ENCODE measurements at places on chromosomes 1 and 21.

- peak; percentile 18 for DNase-seq
These were observed 2.6 kb downstream of the PTAFR start for GRCh38 chr1:28173980-28174297.

DNA sequence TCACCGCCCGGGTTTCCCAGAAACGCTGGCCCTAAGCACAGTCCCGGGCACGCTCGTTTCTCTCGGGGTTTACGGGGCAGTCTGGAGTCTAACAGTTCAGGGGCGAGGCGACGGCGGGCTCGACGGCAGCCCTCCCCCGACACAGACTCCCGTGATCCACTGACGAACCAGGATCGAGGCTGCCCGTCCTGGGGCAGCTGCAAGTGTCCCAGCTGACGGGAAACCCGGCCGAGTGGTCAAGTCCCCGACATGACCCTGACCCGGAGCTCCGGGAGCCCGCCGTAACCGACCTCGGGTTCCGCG lies 494 bp downstream of the UBE2J2 start:
- DNase-seq: no peak

GRCh38 chr1:31750858-31751510 lies 13.2 kb downstream of the ADGRB2 start:
- peak; percentile 62 for DNase-seq

DNA sequence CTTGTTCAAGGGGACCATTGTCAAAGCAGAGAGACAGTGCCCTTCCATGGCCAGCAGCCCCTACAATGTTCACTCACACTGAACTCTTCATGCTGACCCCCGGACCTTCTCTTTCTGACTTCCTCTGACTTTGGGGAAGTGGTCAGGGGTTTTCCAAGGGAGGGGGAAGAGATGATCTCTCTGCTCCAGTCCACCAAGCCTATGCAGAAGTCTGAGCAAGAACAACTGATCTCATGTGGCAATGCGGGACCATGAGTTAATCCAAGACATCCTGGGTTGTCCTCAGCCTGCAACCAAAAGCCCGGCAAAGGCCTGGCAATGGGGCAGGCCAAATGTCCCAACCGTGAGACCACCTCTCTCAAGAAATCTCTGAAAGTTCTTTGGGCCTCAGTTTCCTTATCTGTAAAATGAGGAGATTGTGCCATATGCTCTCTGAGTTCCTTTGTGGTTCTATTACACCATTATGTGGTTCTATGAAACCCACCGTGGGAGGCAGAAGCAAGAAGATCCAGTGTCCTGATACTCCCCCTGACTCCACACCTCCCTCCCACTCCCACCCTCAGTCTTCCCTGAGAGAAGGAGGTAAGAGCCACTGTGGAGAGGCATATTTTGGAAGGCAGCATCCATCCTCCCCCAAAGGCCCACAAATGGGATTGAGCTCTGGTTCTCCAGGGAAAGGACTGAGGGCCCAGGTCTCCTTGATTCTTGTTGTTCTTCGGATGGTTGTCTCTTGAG lies 11.8 kb upstream of the ARHGEF2 start:
- DNase-seq: no peak

DNA sequence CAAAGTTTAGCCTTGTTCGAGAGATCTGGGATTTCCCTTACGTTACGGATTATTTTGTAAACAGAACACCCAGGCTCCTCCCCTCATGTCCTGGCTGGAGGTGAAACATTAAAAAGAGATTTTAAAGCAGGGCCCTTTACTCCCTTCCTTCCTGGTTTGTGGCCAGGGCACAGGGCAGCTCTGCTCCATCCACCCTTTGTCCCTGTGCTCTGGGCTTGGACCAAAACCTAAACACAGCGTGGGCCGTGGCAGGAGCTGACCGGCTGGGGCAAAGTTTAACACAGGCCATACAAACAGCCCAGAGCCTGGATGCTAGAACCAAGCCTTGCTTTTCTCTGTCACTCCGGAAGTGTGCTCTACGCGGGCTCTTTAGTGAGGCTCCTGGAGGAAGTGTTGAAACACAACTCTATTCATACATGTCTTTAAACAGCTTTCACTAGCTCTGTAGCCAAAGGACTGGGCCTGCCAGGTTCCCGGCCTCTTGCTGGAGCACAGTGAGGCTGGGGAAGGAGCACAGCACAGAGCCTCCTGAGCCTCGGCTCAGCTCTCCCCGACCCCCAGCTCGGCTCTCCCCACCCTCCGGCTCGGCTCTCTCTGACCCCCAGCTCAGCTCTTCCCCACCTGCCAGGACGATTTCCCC lies 84.7 kb downstream of the PDE9A start:
- peak; percentile 18 for DNase-seq

DNA sequence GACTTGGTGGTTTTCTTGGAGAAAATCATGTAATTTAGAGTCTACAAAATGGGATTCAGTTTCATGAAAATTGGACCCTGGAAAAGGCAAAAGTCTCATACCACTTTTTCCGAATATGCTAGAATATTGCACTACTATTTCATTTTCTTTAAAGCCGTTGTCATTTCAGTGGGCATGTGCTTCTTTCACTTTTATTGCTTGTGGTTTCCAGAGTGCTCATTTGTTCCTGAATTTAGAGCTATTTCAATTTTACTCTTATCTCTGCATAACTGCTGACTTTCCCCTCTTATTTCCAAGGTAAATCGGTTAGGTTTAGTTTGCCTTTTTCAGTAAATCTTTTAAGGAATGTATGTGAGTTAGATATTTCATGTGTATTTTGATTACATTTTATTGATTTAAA lies 11.6 kb downstream of the HHAT start:
- no peak for DNase-seq

- DNase-seq: no peak
These were observed 83.4 kb downstream of the IGSF21 start for GRCh38 chr1:18191037-18191436.

DNA sequence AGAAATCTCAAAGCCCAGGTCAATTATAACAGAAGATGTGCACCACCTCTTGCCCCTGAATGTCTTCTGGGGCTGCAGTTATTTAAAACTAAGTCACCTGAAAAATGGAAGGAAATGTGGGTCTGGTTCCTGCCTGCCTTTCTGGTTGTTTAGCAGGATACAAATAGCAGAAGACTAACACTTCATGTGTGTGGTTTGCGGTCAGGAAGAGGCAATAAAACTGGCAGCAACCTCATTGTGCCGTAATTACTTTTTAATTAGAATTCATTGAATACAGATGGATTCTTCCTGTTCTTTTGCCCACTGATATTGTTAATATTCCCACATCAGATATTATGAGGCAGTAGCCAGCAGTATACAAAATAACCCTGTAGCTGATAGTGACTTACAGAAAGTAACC lies 345.7 kb downstream of the ZNF326 start:
- no peak for DNase-seq

GRCh38 chr1:72845381-72845780 lies 563.0 kb upstream of the NEGR1 start:
- DNase-seq: peak; percentile 8

DNA sequence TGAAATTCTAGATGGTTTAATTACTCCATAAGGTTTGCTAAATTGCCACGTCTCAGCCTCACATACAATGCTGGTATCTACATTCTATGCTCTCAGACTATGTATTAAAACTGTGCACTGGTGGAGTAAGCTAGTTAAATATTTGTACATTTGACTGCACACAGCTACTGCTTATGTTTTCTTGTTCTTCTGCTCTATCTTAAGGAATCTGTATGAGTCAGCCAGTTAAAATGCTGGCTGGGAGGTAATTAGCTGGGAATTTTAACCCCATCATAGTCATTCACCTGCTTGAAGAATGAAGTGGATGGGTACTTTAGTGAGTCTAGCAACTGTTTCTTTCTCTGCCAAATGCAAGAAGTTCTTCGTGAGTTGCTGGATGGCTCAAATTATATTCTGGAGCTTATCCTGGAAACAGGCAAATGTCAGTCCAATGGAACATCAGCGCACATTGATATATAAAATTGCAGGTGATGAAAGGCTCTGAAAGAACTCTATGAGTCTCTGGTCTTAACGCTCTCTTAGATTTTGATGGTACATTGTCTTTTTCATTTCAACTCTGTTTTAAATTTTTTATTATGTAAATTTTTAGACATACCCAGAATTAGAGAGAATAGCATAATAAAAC lies 83.4 kb downstream of the BACH1 start:
- DNase-seq: peak; percentile 37

GRCh38 chr1:157968508-157968907 lies 24.9 kb upstream of the KIRREL1 start:
- DNase-seq: peak; percentile 81

DNA sequence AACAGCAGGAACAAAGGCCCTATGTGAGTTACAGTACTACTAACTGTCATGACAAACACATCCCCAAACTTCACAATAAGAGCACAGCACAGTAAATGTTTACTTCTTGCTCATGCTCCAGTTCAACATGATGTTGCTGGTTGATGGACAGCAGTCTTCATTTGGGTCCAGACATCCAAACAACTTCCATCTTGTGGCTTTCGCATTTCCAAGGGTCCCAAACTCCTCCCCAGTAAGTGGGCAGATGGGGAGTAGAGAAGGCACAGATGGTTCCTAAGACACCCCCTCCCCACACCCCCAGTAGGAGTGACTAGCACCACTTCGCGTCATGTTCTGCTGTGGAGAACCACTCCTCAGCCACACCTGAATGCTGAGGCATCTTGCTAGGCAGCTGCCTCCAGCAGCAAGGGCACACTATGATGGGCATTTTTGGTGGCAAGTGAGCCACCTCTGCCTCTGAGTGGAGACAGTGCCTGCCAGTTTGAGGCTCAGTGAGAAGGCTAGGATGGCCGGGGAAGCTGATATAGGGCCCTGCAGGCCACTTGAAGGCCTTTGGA lies 32.7 kb upstream of the CD2 start:
- DNase-seq: no peak

GRCh38 chr1:180620581-180620980 lies 11.2 kb upstream of the XPR1 start:
- DNase-seq: no peak

GRCh38 chr1:234047123-234047522 lies 142.6 kb downstream of the SLC35F3 start:
- DNase-seq: no peak

DNA sequence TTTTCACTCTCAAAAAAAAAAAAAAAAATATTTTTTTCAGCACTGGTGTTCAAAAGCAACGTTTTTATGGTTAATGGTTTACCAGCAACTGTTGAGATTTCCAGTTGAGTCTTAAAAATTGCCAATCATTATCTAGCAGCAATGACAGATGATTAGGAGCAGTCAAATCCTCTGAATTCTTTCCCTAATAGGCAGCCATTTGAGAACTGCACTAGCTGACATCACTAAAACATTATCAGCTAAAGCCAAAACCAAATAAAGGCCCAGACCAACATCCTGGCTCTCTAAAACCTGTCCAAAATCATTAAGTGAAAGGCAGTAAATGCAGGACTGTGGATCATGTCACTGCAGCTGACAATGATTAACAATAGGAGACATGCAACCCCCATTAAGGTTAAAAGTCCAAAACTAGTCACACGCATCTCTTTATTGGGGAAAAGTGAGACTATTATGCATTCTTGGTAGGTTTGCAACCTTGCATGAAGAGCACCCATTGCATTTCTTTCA lies 14.0 kb downstream of the SFPQ start:
- no peak for DNase-seq

GRCh38 chr1:38786040-38786436 lies 73.5 kb downstream of the RRAGC start:
- no peak for DNase-seq

- DNase-seq: no peak
These were observed 25.7 kb downstream of the WARS2 start for GRCh38 chr1:119114786-119115185.

GRCh38 chr1:2556678-2557481 lies 709 bp downstream of the TNFRSF14 start:
- no peak for DNase-seq

GRCh38 chr1:101300916-101301315 lies 64.1 kb downstream of the S1PR1 start:
- DNase-seq: no peak

GRCh38 chr1:64703600-64703999 lies 41.3 kb upstream of the RAVER2 start:
- no peak for DNase-seq

- no peak for DNase-seq
These were observed 133.2 kb downstream of the DISP1 start for GRCh38 chr1:222948079-222948478.

DNA sequence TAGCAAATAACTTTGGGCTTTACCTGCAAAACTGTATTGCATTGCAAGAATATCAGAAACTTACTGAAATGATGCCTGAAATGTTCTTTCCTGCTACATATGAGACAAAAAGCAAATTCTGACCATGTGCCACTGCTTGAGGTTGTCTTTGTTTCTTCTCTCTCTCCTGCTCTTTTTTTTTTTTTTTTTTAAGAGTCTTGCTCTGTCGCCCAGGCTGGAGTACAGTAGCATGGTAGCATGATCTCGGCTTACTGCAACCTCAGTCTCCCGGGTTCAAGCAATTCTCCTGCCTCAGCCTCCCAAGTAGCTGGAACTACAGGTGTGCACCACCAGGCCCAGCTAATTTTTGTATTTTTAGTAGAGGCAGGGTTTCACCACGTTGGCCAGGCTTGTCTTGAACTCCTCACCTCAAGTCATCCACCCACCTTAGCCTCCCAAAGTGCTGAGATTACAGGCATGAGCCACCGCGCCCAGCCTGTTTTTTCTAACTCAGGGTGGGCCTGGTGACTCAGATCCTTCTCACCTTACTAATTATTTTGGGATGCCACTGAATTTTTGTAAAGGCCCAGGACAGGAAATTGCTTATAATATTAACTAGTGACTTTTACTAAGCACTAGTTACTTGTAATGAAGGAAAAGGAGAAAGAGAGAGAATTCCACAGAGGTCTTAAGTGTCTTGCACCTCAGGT lies 35.9 kb downstream of the DNASE2B start:
- DNase-seq: no peak

DNA sequence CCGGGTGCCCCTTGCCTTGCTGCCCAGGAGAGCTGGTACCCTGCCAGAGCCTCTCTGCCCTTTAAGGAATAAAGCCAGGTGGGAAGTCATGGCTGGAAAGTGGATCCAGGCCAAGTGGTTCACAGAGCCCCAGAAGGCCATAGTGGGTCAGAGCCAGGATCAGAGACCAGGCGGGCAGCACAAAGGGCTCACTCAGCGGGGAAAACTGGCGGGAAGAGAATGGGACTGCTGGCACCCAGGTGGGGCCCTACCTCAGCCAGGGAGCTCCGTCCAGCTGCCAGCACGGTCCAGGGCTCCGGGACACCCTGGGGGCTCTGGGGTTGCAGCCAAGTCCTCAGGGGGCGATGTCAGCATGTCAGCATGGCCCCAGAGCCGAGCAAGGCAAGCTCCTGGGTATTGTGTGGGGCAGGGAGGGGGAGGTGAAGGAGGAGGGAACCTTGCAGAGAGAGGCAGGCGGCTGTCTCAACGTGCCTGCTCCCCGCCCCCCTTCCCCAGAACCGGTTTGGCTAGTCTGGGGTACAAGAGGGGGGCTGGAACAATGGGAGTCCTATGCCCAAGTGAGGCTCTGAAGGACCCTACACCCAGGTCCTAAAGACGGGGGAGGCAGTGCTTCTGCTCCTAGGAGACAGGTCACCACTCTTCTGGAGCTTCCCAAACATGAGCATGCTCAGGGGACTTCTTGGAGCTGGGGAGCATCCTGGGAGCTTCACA lies at the start of gene ARHGEF19:
TSS of gene ARHGEF19 (minus strand) at position 402 of the 711 bp plus-strand sequence. CDS start 3,598 bp downstream, outside the sequence.
- no peak for DNase-seq

- peak; percentile 78 for DNase-seq
These were observed 10.1 kb upstream of the MEF2D start for GRCh38 chr1:156510709-156511108.
